RPMI8226 (cell line): ENCODE measurements at places on chromosomes 3 and 15.

- no peak for DNase-seq
Measured at GRCh38 chr3:71110385-71111222, 472.9 kb downstream of the FOXP1 start.

GRCh38 chr3:67400476-67400875 is 253.9 kb downstream of the SUCLG2 start:
- no peak for DNase-seq

- no peak for DNase-seq
Measured at GRCh38 chr3:98930413-98930812, 28.9 kb upstream of the DCBLD2 start.

DNA sequence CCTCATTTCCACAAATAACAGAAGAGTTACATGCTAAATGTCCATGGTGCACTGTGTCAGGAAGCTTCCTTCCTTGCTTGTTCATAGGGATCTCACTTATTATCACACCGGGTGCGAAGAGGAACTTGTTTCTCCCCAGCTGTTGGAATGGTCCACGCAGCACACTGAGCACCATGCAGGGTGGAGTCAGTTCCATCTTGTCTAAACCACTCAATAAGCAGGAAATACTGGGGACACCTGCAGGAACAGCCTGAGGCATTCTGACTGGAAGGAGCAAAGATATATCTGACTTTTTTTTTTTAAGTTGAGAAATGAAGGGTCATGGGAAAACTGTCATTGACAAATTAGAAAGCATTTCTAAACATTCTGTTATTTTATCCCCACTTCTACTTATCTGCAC is 70.0 kb upstream of the WDR72 start:
- DNase-seq: peak; percentile 51

- no peak for DNase-seq
Measured at GRCh38 chr15:78044407-78045155, 32.9 kb downstream of the TBC1D2B start.

GRCh38 chr3:58487140-58487886 is 4.6 kb upstream of the KCTD6 start:
- no peak for DNase-seq

DNA sequence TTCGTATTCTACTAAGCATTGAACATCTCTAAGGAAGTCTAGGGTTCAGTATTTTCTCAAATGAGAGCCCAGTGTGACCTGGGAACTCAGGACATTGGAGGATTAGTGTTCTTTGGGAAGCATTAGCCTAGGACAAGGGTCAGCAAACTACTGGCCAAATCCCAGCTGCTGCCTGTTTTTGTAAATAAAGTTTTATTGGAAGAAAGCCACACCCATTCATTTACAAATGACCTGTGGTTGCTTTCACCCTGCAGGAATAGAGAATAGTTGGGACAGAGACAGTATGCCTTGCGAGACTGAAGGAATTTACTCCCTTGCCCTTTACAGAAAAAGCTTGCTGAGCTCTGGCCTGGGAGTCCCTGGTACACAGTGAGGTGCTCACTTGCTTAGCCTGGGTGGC is 20.6 kb downstream of the SLC6A11 start:
- DNase-seq: no peak

DNA sequence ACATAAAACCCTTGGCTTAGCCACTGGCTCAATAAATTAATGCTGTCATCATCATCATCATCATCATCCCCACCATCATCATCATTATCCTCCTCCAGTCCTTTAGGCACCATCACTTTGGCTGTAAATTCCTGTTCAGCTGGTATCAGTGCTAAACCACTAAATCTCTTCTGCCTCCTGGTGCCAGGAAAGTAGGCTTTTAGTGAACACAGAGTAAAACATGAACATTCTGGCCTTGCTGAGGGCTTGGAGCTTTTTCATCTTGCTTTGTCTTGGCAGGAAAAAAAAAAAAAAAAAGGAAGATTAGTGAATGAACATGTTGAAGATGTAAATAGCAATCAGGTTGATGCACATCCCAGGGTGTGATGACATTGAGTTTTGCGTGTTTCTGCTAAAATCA is 67.3 kb upstream of the EIF1B start:
- no peak for DNase-seq

GRCh38 chr3:194397757-194398312 is 1.2 kb downstream of the GP5 start:
- no peak for DNase-seq

DNA sequence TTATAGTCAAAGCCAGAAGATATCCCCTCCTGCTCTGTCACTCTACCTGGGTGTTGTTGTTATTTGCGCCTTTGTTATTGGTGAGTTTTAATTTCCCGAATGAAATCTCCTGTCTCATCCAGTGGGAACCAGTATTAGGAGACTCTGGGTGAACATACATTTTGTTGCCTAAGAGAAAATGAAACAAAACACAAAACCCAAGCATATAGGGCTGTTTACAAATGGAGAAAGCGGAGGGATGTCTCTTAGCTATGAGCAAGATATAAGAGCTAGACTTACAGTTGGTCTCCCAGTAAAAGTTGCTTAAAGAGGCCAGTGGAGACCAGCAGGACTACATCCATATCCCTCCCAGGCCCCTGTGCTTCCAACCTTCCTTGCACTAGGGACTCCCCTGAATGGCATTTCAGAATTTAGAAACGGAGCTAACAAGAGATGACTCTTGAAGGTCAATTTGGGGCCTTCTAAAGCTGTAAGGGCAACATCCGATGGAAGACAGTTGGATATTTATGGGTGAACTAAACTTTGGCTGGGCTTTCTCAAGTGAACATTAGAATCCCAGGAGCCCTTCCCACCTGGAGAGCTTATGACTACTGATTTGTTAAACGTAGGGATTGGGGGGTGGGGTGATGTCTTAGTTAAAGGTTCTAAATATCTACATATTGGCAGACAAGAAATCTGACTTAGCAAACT is 2.7 kb downstream of the EOMES start:
- DNase-seq: no peak

GRCh38 chr3:184078851-184079250 is 18.0 kb upstream of the HTR3E start:
- no peak for DNase-seq

DNA sequence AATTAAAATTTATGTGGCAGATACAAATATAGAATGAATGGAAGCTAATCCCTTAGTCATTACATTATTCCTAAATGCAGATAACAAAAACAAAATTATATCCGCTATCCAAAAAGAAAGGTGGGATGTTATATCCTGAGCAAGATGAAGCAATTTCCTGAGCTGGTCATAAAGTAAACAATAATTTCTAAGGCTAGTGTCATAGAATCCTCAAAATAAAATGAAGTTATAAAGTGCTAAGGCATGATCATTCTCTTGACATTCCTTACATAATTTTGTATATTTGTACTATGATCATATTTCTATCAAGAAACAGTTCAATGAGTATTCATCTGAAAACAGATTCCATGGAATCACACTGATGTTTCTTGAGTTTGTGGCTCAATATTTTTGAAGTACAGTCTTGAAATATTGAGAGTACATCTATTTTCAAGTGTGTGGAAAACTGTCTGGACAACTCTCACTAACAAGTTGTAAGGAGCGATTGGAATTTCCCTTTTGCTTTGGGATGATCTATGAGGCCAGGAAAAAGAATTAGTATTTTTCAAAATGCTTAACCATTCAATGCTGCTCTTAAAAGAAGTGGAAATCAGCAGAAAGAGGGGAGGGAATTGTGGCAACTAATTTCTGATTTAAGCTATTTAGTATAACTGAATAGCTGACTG is 92.4 kb downstream of the ABI3BP start:
- DNase-seq: no peak

DNA sequence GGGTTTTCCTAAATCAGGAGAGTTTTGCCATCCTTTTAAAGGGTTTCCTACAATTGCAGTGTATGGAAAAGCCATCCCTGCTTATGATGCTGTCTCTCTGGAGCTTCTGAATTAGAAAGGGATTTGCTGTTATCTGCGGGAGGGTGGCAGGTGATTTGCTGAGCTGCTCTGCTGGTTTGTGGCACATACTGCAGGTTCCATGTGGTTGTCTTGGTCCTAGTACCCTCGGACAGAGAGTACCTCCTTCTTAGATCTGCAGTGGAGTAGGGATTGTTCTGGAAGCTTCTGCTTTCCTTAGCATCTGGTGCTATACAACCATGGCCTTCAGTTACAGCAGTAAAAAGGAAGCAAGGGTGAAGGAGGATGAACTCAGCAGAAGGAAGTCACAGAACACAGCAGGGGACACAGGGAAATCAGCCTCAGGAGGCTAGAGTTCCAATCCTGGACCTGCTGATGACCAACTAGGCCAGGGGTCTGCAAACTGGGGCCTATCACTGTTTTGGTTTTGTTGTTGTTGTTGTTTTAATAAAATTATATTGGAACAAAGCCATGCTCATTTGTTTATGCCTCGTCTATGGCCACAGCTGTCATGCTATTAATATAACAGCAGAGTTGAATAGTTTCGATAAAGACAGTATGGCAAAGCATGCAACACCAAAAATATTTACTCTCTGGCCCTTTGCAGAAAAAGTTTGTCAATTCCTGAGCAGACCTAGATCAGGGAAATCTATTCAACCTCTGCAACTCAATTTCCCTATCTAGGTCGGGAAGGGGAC is 39.5 kb downstream of the STARD5 start:
- DNase-seq: peak; percentile 35

GRCh38 chr15:33448961-33449606 is 138.3 kb downstream of the RYR3 start:
- no peak for DNase-seq

DNA sequence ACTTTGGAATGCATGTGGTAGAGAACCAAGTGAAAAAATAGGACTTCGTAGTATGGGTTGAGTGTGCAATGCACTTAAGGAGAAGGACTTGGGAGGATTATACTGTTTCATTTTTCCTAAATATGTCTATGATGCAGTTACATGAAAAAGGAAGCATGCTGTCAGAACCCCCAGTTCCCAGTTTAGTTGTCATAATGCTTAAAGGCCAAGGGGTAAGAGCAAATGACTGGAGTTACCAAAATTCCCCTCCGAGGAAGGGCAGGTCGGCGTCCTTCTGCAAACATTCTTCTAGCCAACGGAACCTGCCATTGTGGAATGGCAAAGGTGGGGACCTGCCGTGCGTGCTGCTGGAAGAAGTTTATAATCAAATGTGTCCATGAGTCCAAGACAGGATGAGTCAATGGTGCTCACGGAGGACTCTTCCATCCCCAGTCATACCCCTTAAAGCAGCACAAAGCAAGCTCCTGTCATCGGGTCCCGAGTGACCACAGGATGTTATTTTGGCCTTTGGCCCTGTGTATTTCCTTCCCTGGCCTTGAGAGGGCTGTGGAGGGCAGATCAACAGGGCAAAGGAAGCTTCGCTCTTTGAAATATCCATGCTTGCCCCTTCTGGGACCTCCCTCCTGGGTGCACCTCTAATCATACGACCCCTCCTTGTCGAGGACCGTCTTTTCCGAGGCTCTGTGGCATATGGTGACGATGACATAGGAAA is 93.2 kb downstream of the SLCO3A1 start:
- DNase-seq: no peak

- no peak for DNase-seq
Measured at GRCh38 chr3:184761075-184761841, 49.4 kb upstream of the MAGEF1 start.

DNA sequence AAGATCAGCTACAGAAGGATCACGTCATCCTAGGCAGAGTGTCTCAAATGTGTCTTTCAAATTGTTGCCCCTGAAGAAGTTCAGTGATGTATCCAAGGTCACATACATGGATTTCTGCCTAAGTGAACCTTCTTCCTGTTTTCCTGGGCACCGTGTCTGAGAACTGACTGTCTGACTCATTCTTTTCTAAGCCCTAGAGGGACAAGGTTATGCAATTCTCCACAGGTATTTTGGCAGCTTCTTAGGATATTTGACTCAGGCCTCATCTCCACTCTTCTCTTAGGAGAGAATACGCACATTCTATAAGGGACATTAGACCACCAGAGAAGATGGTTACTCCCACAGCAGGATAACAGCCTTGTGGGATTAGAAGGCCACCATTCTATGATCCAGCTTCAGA is 391.9 kb upstream of the THBS1 start:
- DNase-seq: no peak

DNA sequence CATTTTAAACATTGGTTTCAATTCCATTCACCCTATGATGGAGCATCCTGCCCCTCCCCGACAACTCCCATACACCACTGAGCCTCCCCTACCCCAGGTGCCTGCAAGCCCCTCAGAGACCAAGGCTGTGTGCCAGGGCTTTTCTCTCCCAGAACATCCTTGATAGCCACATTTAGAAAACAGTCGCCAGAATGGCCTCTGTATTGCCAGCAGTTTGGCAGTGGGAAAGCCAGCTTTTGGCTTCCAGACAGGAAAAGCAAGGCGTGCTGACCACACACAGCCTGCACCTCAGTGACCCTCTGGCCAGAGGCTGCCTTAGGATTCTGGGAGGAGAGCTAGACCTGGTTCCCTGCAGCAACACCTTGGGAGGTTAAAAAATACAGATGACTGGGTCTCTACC is 18.2 kb upstream of the HRH1 start:
- DNase-seq: no peak

DNA sequence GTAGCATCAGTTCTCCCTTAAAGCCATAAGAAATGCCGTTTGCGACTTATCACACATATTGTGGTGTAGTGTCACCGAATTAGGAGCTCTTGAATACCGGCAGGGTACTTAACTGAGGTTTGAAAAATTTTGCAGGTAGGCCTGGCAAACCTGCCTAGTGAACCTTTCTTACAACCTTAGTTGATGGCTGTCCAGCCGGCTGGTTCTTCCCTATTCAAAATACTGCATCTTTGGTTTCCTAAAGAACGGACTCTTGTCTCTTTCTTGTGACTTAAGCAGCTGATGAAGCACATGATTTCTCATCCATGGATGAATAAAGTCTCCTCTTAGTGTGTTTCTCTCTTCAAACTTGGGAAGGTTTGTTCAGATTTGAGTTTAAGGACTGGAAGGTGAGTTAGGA is 1.5 kb downstream of the RAB7A start:
- no peak for DNase-seq

- DNase-seq: no peak
Measured at GRCh38 chr3:150609988-150610387, 6.9 kb downstream of the SELENOT start.

DNA sequence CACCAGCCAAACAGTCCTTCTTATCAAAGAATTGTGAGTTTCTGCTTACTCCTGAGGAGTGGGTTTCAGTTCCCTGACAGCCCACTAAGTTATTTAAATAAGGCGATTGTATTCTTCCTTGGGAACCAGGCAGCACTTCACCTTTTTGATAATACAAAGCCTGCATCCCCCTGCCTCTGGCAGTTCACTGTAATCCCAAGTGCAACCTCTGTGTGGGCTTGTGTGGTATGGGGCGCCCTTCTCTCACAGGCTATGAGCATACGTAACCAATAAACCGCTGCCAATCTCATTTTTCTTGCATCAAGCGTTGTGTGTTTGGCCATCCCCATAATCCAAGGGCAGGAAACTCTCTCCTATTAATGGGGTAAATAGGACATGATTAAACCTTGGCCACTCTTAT is 1025.6 kb downstream of the NSUN3 start:
- no peak for DNase-seq

GRCh38 chr15:62821384-62822131 is 221.0 kb upstream of the TPM1 start:
- DNase-seq: no peak

GRCh38 chr15:63246691-63247469 is 30.5 kb upstream of the APH1B start:
- no peak for DNase-seq
